Endodermal cell (in vitro differentiated cells): ENCODE measurements at places on chromosomes 13 and 19.

DNA sequence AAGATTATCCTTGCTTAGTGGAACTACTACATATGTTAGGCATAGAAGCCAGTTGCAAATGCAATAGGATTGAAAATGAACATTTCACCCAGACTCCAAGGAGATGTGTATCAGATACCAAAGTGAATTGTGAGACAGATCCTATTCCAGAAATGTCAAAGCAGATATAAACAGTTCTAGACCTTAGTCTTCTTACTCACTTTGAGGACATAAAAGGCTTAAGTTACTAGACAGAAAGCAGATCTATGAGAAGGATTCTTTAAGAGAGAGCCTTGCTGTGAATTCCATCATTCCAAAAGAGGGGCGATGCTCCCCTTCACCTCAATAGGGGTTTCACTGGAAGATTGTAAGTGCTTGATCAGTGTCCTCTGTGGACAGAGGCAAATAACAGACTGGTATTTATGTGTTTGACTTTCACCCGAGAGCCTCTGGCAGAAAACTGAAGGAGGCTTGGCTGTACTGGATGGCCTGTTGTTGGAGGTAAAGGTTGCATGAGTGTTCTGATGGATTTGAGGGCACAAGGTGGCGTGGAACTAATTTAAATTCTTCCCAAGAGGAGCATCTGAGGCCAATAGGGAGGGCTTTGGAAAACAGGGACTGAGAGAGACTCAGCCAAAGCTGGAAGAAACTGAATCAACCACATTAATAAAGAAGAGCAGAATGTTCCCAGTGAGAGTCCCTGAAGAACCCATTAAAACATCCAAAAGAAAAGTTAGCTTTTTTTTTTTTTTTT is 194.8 kb downstream of the DCLK1 start:
- H3K27ac ChIP-seq: no peak overlapping the region
- no peaks in the 10 kb centered on the region for H3K27me3 ChIP-seq
- no peaks in the 10 kb centered on the region for H3K36me3 ChIP-seq
- H3K4me3 ChIP-seq: no peak overlapping the region
- no peaks in the 10 kb centered on the region for H3K4me1 ChIP-seq

GRCh38 chr13:85970727-85971126 is 171.5 kb upstream of the SLITRK6 start:
- H3K27me3 ChIP-seq: peaks cover 31% of the 10 kb centered on the region
- H3K4me1 ChIP-seq: no peaks in the 10 kb centered on the region
- H3K4me3 ChIP-seq: no peak overlapping the region

GRCh38 chr19:34540811-34541557 is 59.4 kb downstream of the WTIP start:
- no peaks in the 10 kb centered on the region for H3K4me1 ChIP-seq
- DNase-seq: no peak
- H3K36me3 ChIP-seq: no peaks in the 10 kb centered on the region

DNA sequence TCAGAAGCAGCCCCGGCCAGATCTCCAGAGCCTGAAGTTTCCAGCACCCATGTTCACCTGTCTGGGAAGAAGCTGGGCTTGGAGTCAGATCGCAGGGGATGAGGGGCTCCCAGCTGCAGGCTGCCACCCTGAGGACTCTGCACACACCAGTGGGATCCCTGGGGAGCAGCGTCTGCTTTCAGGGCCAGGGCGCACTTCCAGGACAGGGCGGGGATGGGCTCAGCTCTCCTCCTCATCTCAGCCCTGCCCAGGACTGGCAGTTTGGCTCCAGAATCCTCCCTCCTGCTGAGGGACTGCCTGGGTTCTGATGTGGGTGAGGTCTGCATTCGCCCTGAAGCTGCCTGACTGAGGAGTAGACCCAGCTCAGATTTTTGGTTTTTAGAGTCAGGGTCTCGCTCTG is 3.5 kb downstream of the SLC7A9 start:
- H3K4me3 ChIP-seq: no peak overlapping the region
- no peaks in the 10 kb centered on the region for H3K4me1 ChIP-seq
- no peaks in the 10 kb centered on the region for H3K27me3 ChIP-seq
- no peak overlapping the region for H3K27ac ChIP-seq
- no peaks in the 10 kb centered on the region for H3K36me3 ChIP-seq
- no peak for DNase-seq

- no peaks in the 10 kb centered on the region for H3K4me1 ChIP-seq
- no peaks in the 10 kb centered on the region for H3K27me3 ChIP-seq
- H3K4me3 ChIP-seq: no peak overlapping the region
- no peak overlapping the region for H3K27ac ChIP-seq
- H3K36me3 ChIP-seq: no peaks in the 10 kb centered on the region
These were observed 78.8 kb upstream of the TMTC4 start for GRCh38 chr13:100753376-100753775.

- no peaks in the 10 kb centered on the region for H3K36me3 ChIP-seq
- DNase-seq: peak; percentile 81
- H3K4me1 ChIP-seq: no peaks in the 10 kb centered on the region
- H3K27me3 ChIP-seq: peaks cover 93% of the 10 kb centered on the region
- H3K27ac ChIP-seq: peak overlapping the region; percentile 3
These were observed 904 bp upstream of the SOX1 start for GRCh38 chr13:112065867-112066623.

GRCh38 chr13:96834626-96835025 is 159.7 kb downstream of the OXGR1 start:
- H3K27me3 ChIP-seq: peaks cover 5% of the 10 kb centered on the region
- no peak for DNase-seq
- no peaks in the 10 kb centered on the region for H3K4me1 ChIP-seq
- no peak overlapping the region for H3K27ac ChIP-seq
- H3K36me3 ChIP-seq: no peaks in the 10 kb centered on the region

DNA sequence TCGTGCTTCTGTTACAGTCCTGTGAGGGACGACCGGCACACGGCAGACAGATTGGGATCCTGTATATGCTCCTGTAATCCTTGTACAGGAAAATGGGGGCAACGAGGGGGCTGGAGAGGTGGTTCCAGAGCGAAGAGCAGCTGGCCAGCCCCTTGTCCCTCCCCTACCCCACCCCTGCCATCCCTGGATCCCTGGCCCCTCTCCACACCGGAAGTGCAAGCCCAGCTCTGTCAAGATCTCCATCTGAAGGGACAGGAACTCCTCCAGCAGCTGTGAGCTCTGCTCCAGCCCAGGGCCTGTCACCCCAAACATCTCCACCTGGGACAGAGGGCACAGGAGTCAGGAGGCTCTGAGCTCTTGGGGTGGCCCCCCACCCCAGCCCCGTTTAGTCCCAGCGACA is 5.5 kb upstream of the CCER2 start:
- H3K4me1 ChIP-seq: no peaks in the 10 kb centered on the region
- peaks cover 19% of the 10 kb centered on the region for H3K36me3 ChIP-seq
- no peaks in the 10 kb centered on the region for H3K27me3 ChIP-seq
- H3K4me3 ChIP-seq: no peak overlapping the region
- no peak overlapping the region for H3K27ac ChIP-seq

DNA sequence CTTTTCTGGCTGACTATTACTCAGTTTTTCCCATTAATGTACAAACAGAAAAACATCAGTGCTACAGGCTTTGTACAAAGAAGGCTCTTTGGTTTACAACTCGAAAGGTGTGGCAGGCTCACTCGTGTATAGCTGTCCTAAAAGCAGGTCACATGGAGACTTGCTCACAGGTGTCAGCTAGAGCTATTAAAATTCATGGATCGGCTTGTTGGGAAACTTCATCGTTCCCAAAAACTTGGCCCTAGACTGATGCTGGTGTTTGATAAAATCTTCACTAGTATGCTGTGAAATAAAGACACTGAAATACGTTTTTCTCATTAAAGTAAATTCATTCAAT is 64.9 kb downstream of the MBNL2 start:
- no peaks in the 10 kb centered on the region for H3K27me3 ChIP-seq
- no peaks in the 10 kb centered on the region for H3K36me3 ChIP-seq
- H3K27ac ChIP-seq: no peak overlapping the region

- no peak overlapping the region for H3K4me3 ChIP-seq
- H3K36me3 ChIP-seq: no peaks in the 10 kb centered on the region
- peaks cover 1% of the 10 kb centered on the region for H3K4me1 ChIP-seq
- no peak for DNase-seq
These were observed 19.6 kb downstream of the C2CD4C start for GRCh38 chr19:389255-389934.

GRCh38 chr19:10361569-10362011 is 18.8 kb downstream of the TYK2 start:
- no peaks in the 10 kb centered on the region for H3K4me1 ChIP-seq
- H3K4me3 ChIP-seq: no peak overlapping the region
- peak; percentile 53 for DNase-seq

GRCh38 chr19:50465986-50466705 is 10.2 kb upstream of the EMC10 start:
- no peak overlapping the region for H3K4me3 ChIP-seq
- H3K36me3 ChIP-seq: no peaks in the 10 kb centered on the region
- no peaks in the 10 kb centered on the region for H3K27me3 ChIP-seq

DNA sequence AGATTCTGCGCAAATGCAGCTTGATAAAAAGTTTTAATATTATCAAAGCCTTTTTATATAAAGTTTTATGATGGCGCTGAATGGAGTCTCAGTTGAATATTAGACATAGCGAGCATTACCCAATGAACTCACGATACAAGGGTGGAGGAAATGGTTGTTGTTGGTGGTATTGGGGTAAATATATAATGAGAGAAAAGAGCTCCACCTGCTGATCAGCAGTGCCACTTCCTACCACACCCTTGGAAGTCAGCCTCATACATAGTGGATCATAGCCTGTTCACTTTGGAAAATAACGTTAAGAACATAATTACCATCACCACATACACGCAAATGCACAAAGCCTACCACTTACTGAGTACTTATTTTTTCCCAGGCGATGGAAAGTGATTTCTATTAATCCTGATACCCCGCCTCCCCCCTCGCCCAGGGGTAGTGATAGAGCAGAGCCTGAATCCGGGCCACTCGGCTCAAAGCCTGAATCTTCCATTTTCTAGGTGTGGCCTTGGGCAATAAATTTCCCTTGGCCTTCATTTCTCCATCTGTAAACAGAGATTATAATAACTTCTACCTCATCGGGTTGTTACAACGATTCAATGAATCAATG is 358.3 kb downstream of the KLF5 start:
- H3K4me3 ChIP-seq: peak overlapping the region; percentile 12
- no peak for DNase-seq
- H3K27me3 ChIP-seq: no peaks in the 10 kb centered on the region
- H3K36me3 ChIP-seq: no peaks in the 10 kb centered on the region
- H3K27ac ChIP-seq: no peak overlapping the region
